Activated CD4-positive, CD25-positive, alpha-beta regulatory T cell (primary cell): ENCODE measurements at places on chromosomes 5 and 9.

DNA sequence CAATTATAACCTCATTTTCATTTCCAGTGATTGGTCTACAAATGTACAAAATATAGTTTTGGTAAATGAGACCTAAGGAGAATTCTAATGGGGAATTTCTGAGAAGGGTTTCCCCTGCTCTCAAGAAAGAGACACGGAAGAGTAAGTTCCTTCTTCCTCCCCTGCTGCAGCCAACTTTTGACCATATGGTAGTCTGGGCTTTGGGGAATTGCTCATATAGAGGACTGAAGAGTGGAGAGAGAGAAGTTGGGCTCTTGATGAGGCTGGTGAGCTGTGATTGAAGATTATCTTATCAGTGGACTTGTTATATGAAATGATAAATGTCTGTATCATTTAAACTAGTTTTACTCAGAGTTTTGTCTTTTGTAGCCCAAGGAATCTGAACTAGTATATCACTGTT, 4.3 kb upstream of the LNPEP start:
- no peak for DNase-seq

DNA sequence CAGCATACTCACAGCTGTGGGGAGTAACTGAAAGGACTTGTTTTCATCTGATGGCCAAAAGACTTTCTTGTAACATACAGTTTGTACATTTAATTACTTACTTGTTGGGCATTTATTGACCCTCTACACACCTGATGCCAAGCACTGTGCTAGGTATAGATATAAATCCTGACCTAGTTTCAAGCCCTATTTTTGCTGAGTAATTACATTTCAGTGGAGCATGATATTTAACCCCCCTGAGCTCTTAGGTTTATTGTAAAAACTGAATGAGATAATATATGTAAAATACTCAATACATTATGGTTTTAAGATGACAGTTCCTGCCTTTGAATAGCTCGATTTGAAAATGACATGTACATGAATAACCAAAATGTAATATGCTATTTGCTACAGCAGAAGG, 68.1 kb upstream of the SLC12A2 start:
- DNase-seq: no peak

DNA sequence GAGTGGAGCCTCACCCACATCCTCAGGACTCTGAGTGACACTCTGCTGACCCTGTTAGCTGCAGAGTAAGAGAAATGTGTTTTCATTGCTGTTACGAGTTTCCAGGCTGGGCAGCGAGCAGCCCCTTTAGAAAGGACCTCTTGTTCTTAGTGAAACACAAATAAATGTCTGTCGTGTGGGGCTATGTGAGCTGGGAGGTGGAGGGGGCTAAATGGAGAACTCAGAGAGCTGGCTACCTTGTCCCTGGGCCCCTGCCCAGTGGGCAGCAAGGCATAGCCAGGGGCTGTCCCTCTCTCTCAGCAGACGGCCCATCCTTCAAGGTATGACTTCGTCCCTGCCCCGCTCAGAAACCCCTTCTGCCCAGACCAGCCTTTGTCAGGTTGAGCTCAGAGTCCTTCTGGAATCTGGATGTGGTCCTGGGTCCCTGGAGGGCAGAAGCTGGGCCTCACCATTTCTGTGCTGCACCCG, 10.2 kb downstream of the DCANP1 start:
- DNase-seq: no peak

GRCh38 chr5:44932922-44933585, 124.3 kb downstream of the MRPS30 start:
- DNase-seq: no peak
